ENCODE measurements at places on chromosomes 12 and 14. TPM values are rescaled to one million over a fixed set of nuclear protein-coding genes. Genes with fewer than 3 reads are reported as not detected.

PRH2 gene
- not detected for total RNA-seq

ALDH2 gene
- 13.6 TPM for total RNA-seq

LRP1-AS gene
- total RNA-seq, result not detected

CYP46A1 gene
- total RNA-seq, result 0.37 TPM

RNU6-8 gene
- total RNA-seq, result not detected

KRT6C gene
- not detected for total RNA-seq

PTPRB gene
- total RNA-seq, result under 0.01 TPM

PLBD1 gene
- 1.4 TPM for total RNA-seq

Measured in subcutaneous preadipocyte (primary cell).